Pulmonary artery endothelial cell (primary cell): ENCODE measurements at places on chromosomes 3 and 15. TPM values are rescaled to one million over a fixed set of nuclear protein-coding genes. Genes with fewer than 3 reads are reported as not detected.

Gene CCR4
- 0.21 TPM in 1 of 2 replicates, not detected in the other for total RNA-seq

Gene RASL12
- total RNA-seq: not detected in 2 replicates

Gene MST1R
- 0.99 and 1.0 TPM in 2 replicates for total RNA-seq

Gene DGKG
- total RNA-seq: 0.07 and 0.42 TPM in 2 replicates

Gene SAMD7
- not detected in 2 replicates for total RNA-seq

Gene NMNAT3
- total RNA-seq: 0.74 and 0.86 TPM in 2 replicates

Gene CILP
- total RNA-seq: not detected in 2 replicates

Gene P2RY12
- not detected in 2 replicates for total RNA-seq

DNA sequence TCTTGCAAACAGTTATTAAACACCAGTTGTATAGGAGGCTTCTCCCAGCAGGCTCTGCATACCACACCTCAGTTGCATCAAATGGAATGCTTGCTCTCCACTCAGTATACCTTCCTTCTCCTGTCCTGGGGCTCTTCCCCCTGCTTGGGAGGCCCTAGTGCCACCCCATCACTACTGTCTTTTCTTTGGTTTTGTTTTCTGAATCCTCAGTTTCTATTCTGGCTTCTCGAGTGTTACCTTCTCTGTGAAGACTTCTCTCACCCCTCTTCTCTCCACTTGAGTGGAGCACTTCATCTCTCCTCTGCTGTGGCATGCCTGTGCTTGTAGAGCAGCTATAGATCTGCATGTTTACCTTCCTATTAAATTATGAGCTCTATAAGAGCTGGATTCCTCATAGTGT is 75.7 kb upstream of the TPRG1 start:
- DNase-seq: no peak

GRCh38 chr15:57732526-57733331 is 26.2 kb downstream of the POLR2M start:
- DNase-seq: peak; percentile 20

- no peak for DNase-seq
Measured at GRCh38 chr3:1611824-1612223, 486.8 kb upstream of the CNTN4 start.

- DNase-seq: no peak
Measured at GRCh38 chr3:160227419-160227818, 2.2 kb downstream of the C3orf80 start.

DNA sequence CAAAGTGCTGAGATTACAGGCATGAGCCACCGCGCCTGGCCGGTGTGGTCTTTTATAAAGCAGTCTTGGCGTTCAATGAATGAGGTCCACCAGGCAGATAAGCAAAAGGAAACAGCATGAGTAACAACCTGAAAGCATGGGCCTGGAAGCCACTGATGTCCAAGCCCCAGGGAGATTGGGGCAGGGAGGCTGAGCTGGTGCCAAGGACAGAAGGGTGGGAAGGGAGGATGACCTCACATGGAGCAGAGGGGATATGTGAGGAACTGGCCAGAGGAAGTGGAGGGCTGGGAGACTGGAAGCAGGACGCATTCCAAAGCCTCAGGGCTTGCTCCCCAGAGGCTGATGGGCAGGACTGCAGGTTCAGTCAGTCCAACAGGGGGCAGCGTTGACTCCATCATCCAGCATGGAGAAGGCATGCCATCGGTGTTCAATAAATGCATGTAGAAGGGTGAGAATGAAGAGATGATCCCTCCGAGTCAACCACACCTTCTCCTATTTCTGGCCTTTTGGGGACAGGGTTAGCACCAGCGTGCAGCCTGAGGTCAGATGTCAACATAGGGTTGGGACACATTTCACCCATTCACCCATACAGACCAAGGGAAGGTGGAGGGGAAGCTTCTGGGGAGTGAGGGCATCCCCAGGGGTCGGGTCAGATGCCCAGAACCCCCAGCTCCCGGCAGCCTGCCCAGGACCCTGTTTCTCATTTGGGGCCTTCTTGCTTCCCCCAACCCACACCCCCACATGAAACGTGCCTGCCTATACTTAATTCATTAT is 14.8 kb downstream of the MYL3 start:
- DNase-seq: peak; percentile 92

DNA sequence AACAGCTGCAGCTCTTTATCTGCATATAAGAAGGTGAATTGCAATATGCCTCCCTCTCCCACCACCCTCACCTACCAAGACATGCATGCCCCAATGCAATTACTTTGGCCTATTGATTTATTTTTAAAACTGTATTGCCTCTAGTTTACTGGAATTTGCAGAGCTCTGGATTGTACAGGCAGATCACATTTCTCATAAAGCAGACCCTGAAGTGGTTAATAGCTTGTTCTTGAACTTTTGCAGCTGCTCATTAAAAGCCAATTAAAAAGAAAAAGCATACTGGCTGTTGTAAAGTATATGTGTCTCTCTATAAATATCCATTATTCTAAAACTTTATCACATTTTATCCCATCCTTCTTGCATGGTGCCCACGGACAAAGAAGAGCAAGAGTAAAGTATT is 221.5 kb upstream of the TOPAZ1 start:
- DNase-seq: no peak

DNA sequence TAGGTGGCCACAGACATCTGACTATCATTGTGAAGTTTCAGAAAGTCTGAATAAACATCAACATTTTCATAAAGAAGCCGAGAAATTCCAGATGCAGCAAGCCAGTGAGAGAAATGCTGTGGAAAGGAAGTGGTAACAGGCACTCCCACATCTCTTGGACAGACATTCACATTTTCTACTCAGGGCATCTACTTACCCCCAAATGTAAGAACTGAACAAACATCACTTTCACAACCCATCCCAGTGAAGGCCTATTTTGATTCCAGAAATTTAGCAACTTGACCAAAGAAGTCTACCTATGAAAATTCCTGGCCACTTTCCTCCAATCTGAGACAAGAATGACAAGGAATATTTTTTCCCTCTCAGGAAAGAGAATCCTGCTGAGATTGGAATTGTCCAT is 224.8 kb upstream of the DCBLD2 start:
- DNase-seq: no peak

DNA sequence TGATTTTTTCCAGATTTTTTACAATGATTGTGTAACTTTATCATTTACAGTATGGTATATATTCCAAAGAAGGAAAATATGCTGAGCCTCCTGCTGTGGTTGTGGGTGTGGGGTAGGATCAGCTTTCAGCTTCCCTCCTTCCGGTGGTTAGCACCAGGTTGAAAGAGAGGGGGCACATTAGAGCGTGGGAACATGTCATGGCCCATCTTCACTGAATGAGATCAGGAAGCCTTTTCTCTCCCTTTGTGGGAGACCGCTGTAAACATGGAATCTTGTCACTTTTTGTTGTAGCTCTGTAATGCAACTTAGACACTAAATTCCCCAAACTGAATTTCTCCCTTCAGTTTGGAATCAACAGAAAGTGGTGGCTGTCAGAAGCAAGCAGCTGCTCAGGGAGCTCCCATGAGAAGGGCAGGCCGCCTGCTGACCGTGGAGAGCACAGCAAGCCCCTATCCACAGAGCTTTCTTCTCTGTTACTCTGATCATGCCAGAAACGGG is 86.7 kb upstream of the LIMD1 start:
- DNase-seq: no peak

- DNase-seq: no peak
Measured at GRCh38 chr15:61893146-61893545, 167.1 kb downstream of the VPS13C start.

DNA sequence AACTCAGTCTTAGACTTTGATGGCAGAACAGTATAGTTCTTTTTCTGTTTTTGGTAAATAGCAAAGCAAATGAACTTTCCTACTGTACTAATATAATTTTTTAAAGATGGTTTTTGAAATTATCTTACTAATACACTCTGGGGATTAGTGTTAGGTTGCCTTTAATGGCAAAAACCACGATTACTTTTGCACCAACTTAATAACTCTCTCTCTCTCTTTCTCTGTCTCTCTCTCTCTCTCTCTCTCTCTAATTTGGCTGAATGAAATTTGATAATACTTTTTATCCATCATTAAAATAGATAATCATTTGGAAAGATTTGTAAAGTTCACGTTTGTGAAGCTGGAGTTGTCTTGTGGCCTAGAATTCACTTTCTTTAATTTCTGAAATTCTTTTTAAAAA is 257.8 kb downstream of the LPP start:
- DNase-seq: no peak

- DNase-seq: no peak
Measured at GRCh38 chr15:61828860-61829513, 231.3 kb downstream of the VPS13C start.

GRCh38 chr15:22939652-22940061 is 40.5 kb downstream of the CYFIP1 start:
- DNase-seq: no peak

GRCh38 chr3:49707113-49707480 is 12.4 kb downstream of the AMIGO3 start:
- DNase-seq: no peak

DNA sequence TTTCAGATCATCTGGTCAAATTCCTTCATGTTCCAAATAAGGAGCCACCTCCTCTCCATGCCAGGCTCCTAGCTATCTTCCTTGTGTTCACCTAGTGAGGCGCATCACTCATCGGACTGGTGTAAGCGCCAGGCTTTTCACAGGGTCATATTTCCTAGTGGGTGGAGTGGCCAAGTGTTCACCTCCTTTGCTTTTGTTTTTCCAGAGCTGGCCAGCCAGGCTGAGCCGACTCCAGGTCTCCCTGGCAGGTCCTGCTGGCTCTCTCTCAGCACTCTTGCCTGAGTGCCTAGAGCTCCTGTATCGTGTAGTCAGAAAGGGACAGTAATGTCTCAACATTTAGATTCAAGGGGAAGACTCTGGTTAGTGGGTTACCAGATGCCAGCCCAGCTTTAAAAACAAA is 31.0 kb downstream of the HEG1 start:
- DNase-seq: no peak

- DNase-seq: no peak
Measured at GRCh38 chr3:177470197-177470941, 273.1 kb upstream of the TBL1XR1 start.
